DMS79 (cell line): ENCODE measurements at places on chromosomes 12 and 14.

DNA sequence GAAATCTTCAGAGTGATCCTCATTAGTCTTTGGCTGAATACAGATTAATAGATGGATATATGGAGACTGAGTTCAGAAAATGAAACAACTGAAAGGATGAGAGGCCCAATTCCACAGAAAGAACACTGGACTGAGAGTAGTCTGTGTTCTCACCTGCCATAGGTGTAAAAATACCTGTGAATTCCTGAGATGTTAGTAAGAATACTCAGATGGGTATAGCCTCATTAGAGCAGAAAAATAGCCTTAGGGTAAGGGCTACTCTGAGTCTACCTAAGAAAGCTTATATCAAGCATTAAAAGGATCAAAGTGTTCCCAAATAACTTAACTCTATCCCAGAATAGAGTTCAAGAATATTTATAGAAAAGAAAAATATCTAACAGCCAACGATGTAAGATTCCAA lies 1510.3 kb upstream of the SEL1L start:
- DNase-seq: no peak

DNA sequence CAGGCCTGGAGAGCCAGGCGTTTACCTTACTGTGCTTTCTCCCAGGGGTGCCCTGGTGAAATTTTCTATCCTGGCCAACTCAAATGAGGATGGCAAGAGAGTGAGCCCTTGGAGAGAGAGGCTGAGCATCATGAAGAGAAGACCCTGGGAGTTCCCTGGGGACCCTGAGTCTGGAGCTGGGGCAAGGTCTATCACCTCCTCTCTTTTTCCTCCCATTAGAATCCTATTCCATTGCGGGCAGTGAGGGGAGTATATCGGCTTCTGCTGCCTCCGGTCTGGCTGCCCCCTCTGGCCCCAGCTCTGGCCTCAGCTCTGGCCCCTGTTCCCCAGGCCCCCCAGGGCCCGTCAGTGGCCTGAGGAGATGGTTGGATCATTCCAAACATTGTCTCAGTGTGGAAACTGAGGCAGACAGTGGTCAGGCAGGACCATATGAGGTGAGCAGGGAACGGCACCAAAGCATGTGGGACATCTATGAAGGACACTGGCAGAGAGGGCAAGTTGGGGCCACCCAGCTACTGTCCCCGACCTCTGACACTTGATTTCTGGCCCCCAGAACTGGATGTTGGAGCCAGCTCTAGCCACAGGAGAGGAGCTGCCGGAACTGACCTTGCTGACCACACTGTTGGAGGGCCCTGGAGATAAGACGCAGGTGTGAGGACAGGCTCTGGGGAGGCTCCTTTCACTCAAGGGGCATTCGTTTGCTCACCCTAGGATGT lies 1.6 kb downstream of the ARHGEF25 start:
- no peak for DNase-seq

DNA sequence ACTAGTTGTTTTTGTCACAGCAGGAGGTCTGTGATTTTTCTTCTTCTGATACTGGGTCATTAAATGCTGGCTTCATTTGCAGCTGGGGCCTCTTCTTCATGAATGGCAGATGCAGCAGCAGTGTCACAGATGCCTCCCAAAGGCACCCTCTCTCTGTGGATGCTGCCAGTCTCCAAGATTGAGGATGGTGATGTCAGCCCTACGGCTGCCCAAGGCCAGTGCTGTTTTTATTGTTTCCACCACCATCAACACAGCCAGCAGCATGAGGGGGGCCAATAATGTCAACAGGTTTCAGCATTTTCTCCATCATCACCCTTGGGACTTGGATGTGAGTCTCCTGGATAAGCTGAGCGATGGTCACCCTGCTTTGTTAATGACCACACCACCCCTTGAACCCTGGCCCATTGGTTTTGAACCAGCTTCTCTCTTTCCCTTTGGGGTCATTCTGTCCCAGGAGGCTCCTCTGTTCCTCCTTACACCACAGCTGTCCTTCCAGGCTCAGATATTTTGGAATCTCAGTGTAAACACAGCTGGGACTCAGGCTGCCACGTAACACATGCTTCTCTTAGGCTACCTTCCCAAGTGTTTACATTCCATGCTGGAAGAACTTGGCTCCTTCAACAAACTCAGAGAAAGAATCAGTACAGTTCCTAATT lies 151.7 kb upstream of the DDHD1 start:
- DNase-seq: no peak

DNA sequence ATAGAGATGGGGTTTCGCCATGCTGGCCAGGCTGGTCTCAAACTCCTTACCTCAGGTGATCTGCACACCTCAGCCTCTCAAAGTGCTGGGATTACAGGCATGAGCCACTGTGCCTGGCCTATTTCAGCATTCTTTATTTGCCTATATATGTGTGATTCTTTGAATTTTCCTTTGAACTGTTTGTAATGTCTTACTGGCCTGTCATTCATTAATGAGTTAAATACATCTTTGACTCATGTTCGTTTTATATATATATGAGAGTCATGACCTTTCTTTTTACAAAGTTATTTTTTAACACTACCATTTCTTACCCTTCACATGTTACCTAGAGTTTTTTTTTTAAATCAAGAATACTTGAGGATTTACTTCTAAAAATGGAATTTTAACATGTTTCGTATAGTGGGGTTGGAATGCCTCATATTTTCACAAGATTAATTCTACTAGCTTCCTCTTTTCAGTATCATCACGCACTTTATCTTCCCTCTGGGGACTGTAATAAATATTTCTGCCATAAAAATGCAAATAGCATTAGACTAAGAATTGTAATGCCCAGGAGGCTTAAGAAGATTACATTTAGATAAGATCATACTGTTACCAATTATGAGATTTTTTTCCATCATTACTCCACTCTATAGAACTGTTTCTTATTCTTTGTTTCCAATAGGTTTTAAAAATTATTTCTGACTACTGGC lies 66.7 kb downstream of the NTN4 start:
- DNase-seq: no peak

- no peak for DNase-seq
Measured at GRCh38 chr14:64159588-64159987, 134.6 kb downstream of the ESR2 start.

DNA sequence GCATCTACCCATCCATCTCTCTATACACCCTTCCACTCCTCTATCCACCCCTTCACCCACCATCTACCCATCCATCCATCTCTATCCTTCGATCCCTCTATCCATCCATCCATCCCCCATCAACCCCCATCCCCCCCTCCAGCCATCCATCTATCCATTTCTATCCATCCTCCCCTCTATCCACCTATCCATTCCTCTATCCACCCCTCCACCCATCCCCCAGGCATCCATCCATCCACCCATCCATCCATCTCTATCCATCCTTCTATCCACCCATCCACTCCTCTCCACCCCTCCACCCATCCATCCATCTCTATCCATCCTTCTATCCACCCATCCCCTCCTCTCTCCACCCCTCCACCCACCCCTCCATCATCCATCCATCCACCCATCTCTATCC lies 17.5 kb upstream of the GPR132 start:
- DNase-seq: no peak

GRCh38 chr12:13080266-13080665 lies 23.2 kb downstream of the GSG1 start:
- DNase-seq: no peak

GRCh38 chr12:123942911-123943648 lies 29.6 kb downstream of the CCDC92 start:
- DNase-seq: no peak

DNA sequence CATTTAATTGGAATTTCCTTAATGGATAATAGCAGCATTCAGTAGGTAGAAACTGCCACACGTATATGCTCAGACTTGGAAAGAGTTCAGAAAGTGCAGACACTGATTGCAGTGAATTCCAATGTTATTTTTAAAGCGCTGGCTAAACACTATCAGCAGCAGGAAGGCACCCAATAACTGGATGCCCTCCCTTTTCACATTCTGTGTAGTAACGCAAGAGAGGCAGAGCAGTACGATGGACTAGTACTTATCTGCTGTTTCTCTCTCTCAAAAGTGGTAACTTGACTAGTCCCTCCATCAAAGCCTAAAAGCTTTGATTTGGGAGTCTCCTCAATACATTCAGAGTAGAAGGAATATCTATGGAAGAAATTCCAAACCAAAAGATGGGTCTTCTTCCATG lies 791.0 kb downstream of the TMTC2 start:
- DNase-seq: no peak
